ENCODE measurements at places on chromosomes 16 and 17.

- no peak for DNase-seq
Measured at GRCh38 chr17:58679263-58680037, 12.4 kb downstream of the TEX14 start.

GRCh38 chr17:48153691-48154358, 46.3 kb downstream of the SNX11 start:
- DNase-seq: no peak

DNA sequence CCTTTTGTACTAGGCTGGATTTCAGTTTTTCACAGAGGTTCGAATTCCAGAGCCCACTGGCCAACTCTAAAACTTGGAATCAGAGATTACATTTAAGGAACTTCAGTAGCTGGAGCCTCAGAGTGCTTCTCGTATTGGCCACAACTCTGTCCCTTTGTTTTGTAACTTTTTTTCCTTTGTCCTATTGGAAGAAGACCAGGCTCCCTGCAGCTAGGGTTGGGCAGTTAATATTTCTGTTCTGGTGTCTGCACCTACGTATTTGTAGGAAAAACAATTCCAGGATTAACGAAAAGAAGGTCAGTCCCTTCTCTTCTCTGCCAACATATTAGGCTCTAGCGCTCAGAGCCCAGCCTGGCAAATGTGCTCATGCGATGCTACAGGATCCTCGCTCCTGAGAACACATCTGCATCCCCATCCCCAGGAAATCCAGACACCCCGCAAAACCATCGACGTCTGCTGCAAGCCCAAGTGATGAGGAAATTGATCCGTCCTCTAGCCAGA, 1.9 kb downstream of the CDH11 start:
- no peak for DNase-seq

DNA sequence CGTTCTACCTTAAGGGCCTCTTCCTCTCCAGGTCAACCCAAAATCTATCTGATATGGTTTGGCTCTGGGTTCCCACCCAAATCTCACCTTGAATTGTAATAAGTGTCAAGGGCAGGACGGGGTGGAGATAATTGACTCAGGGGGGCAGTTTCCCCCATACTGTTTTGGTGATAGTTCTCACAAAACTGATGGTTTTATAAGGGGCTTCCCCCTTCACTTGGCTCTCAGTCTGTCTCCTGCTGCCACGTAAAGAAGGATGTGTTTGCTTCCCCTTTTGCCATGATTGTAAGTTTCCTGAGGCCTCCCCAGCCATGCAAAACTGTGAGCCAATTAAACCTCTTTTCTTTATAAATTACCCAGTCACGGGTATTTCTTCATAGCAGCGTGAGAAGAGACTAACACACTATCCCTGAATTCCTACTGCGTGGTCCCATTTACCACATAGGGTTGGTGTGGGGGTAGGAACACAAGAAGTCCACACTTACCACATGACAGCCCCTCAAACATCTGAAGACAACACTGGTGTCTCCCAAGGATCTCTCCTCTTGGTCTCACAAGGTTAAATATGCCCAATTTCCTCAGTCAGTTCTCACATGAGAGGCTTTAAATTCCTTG, 8.2 kb downstream of the COTL1 start:
- no peak for DNase-seq

GRCh38 chr16:11177578-11178160, 78.3 kb downstream of the SOCS1 start:
- no peak for DNase-seq

- DNase-seq: no peak
Measured at GRCh38 chr16:15792563-15792971, 64.3 kb downstream of the MYH11 start.

DNA sequence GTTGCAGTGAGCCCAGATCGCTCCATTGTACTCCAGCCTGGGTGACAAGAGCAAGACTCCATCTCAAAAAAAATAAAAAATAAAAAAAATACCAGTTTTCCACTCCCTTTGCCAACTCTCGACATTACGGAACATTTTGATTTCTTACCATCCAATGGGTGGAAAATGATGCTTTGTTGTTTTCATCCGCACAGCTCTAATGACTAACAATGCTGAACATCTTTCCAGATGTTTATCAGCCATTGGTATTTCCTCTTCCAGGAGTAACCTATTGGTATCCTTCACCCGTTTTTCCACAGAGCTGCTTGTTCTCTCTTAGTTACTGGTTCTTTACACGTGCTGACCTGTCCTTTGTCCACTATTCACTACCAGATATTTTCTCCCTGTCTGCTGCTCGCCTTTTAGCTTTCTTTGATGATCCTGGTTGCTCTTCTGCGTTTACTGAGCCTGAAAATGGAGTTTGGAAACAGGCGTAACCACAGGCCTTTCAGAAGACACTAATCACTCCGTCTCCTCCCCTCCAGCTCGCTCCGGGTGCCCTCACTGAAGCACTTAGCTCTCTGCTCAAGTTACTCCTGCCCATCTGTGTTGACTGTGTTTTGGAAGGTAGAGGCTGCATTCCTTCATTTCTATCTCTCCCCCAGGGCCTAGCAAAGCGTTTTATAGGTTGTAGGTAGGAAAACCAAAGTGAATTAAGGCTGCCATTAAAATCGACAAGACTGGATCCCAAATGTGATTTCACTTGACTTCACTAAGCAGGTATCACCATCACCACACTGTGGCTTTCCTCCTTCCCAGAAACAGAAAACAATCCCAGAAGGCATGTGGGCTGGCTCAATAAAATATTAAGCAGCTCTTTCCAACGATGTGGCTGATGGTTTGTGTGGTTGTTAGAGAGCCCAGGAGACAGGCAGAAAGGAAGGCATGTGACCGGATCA, 8.9 kb downstream of the SHPK start:
- no peak for DNase-seq

DNA sequence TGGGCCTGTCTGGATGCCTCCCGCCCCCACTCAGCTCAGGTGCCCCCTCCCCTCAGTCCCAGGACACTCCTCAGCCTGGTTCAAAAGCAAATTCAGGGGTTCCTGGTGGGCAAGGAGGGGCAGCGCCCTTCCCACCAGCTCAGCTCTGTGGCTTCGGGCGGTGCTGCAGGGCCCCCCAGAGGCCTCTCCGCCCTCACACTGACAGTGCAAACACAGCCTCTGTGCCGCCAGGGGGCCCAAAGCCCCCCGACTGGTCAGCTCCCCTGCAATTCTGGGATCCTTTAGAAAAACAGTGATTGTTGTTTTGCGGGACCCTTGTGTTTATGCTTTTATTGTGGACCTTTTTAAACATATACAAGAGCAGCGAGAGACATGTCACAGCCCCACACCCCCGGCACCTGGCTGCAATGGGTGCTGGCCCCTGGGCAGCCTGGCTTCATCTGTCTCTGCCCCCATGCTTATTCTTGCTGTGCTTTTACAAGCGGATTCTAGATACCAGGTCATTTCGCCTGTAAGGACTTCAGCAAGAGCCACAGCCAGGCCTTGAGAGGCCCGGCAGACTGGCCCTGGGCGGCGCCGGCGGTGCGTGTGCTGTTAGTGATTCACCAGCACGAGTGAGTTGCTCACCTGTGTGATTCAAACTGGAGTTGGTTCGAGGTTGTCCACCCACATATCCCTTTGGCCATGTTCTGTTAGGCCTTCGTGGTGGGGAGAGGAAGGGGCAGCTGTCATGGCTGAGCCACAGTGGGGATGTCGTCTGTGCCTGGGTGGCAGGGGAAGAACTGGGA, 21.2 kb downstream of the ZNF469 start:
- DNase-seq: no peak

DNA sequence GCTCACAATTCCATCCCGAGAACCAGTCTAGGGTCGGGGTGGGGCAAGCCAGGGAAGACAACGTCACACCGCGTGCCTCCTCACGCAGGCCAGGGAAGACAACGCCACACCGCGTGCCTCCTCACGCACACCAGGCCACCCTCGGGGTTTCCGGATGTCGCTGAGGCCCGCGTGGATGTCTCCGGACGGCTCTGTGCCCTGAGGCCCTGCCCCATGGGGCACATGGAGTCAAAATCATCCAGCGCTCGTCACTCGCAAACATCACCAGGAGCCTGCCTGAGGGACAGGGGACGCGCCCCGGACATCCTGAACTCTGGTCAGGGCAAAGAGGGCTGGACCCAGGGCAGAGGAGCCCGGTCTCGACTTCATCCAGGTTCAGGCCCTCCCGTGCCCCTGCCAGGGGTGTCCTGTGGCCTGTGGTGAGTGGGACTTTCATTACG, 3.7 kb downstream of the TMEM204 start:
- DNase-seq: no peak

DNA sequence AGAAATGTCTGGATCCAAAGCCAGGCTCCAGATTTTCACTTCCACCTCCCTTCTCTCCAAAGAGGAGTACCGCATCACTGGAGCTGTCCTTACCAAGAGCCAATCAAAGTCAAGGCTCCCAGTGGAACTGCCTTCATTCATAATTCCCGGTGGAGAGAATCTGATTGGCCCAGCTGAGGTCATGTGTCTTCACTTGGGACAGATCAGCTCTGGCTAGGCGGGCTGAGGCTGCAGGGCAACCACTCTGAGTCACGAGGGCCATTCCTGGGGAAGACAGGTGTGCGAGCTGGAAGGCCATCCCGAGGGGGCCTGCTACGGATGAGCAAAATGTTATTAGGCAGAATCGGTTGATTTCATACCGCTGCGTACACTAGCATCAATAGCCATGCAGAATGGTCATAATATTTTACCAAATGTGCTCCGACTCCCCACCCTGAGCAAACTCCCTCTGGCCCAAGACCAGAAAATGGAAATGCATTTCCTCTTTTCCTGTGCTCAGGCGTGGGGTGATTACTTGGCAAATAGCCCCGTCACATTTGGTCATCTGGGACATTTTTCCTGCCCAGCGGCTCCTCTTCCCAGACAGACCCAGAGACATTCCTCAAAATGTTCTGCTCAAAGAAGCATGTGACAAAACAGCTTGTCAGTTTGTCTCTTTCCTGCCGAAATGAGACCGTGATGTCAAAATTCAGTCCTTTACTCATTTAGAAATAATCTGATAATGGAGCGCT, 111.1 kb downstream of the AIPL1 start:
- DNase-seq: no peak

- no peak for DNase-seq
Measured at GRCh38 chr17:17098551-17099179, 56.4 kb downstream of the MPRIP start.

DNA sequence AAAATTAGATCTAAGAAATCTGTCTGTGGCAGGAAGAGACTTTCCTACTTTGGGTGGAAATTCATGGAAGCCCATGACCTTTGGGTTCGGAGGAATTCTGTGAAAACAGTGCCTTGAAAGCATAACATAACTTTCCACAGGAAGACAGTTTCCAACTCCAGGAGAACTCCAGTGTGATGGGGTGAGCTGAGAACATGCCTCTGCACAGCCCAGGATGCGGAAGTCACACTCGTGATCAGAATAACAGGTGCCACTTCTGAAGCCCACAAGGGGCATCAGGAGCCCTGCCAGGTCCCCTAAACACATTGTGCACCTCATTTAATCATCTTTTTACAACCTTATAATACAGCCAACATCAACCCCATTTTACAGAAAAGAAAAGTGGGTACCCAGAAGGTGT, 9.7 kb downstream of the TVP23A start:
- no peak for DNase-seq

GRCh38 chr16:10552998-10553491, 27.4 kb downstream of the EMP2 start:
- peak; percentile 56 for DNase-seq

DNA sequence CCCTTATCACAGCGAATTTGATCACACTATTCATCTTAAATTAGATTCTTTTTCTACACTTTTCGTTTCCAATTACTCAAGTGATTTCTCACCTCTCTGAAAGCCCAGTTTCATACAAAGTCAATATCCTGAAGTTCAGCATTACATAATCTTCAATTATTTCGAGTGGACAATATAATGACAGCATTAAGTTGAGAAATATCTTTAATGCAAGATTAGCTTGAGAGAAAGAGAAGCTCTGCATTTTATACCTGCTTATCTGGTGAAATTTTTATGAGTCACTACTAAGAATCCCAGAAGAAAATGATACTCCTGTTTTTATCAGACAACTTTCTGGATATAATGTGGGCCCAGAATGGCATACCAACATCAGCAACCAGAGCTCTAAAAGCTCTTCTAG, 509.6 kb downstream of the KCNJ2 start:
- no peak for DNase-seq

DNA sequence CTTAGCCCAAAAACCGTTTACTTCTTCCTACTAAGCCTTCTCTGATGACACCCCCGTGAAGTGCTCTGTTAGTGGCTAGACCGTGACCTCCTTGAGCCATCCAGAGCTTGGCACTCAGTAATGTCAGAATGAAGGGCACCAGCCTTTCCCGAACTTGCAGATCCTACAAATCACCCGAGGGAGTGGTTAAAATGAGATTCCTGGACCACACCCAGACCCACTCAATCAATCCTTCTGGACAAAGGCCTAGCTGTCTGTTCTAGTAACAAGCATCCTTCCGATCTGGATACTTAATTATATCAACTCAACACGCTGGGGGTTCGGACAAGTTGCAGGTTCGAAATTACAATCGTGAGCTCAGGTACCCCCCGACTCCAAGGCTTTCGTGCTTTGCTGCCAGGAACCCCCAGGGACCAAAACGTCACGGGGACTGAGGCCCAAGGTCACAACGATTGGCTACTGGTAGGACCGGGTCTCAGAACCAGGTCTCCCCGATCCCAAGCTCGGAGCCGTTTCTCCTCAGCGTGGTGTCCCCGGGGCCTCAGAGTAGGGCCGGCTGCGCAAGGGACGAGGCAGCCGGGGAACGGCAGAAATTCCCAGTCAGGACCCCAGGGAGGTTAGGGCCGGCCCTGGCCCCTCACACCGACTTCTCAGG, 527 bp downstream of the CIAPIN1 start:
- DNase-seq: no peak

GRCh38 chr16:23206986-23207385, 24.4 kb downstream of the SCNN1G start:
- DNase-seq: no peak

GRCh38 chr17:64491034-64491860, 5.6 kb downstream of the POLG2 start:
- peak; percentile 45 for DNase-seq

DNA sequence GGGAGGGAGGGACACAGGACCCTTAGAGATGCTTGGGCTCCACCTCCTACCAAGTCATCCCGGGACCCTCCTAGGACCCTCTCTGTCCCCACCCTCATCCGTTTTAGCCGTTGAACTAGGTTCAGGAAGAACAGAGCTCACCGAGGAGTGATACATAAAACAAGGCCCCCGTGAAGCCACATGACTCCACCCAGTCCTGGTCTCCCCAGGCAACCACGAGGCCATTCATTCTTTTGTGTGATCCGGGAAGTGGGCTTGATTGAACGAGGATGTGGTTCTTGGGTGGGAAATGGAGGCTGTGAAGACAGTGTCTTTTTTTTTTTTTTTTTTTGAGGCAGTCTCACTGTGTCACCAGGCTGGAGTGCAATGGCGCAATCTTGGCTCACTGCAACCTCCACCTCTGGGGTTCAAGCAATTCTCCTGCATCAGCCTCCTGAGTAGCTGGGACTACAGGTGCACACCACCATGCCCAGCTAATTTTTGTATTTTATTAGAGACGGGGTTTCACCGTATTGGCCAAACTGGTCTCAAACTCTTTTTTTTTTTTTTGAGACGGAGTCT, 14.8 kb downstream of the TRARG1 start:
- peak; percentile 22 for DNase-seq

DNA sequence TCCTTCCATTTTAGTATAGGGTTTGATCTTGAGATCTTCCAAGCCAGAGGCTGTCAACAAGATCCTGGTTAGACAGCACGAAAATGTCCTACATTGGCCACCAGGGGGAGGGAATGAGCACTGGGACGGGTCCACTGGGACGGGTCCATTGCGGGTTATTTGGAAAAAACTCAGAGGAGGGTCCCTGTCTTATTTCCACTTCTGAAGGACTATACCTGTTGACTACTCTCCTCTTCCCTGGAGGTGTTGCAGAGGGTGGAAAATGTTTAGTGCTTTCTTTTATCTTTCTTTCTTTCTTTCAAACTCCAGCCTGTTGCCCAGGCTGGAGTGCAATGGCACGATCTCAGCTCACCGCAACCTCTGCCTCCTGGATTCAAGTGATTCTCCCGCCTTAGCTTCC, 2.5 kb downstream of the TTLL6 start:
- DNase-seq: peak; percentile 29

All from stimulated activated CD4-positive, alpha-beta T cell treated with anti-CD3 and anti-CD28 coated beads, Interleukin-4, amount 100 ng/mL, for 48 hours (primary cell).